SK-N-SH (cell line): ENCODE measurements at places on chromosomes 3 and 15. TPM values are rescaled to one million over a fixed set of nuclear protein-coding genes. Genes with fewer than 3 reads are reported as not detected.

POLR2H gene
- polyA plus RNA-seq = 206 and 258 TPM in 2 replicates

DNA sequence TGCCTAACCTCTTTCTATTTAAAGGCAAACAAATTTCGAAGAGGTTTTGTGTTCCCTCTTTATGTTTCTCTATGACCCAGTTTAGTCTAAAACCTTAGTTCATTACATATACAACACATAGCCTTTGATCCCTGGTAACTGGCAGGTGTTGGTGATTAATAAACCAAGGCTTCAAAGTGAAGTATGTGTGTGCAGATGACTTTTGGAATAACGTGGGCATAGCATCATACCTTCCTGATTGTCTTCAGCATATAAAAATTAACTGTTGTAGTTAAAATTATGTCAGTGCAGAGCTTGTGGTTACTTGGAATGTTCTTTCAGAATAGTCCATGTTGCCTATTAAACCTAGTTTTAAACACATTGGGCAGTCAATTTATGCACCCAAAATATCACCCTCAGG, 608.3 kb downstream of the ROBO2 start:
- no peaks in the 10 kb centered on the region for H3K36me3 ChIP-seq
- no peaks in the 10 kb centered on the region for H3K4me1 ChIP-seq
- DNase-seq = no peak
- H3K27ac ChIP-seq = no peak overlapping the region
- no peaks in the 10 kb centered on the region for H3K27me3 ChIP-seq

CCR1 gene
- not detected in 2 replicates for polyA plus RNA-seq

GRCh38 chr3:136617198-136617597, 135.0 kb downstream of the STAG1 start:
- no peaks in the 10 kb centered on the region for H3K4me1 ChIP-seq
- no peak overlapping the region for H3K27ac ChIP-seq
- H3K4me3 ChIP-seq = no peak overlapping the region
- H3K27me3 ChIP-seq = no peaks in the 10 kb centered on the region

TM6SF1 gene
- 0.12 and 0.16 TPM in 2 replicates for polyA plus RNA-seq

DNA sequence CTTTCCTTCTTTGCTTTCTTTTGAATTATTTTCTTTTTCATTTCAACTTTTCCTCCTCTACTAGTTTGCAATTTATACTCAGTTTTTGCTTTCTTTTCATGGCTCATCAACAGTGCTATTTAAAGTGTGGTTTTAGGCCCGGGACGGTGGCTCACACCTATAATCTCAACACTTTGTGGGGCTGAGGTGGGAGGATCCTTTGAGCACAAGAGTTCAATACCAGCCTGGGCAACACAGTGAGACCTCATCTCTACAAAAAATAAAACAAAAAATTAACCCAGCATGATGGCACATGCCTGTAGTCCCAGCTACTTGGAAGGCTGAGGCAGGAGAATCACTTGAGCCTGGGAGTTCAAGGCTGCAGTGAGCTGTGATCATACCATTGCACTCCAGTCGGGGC, 20.4 kb upstream of the DENND4A start:
- no peak overlapping the region for H3K27ac ChIP-seq
- H3K27me3 ChIP-seq = no peaks in the 10 kb centered on the region
- H3K4me1 ChIP-seq = no peaks in the 10 kb centered on the region
- H3K36me3 ChIP-seq = no peaks in the 10 kb centered on the region

DNA sequence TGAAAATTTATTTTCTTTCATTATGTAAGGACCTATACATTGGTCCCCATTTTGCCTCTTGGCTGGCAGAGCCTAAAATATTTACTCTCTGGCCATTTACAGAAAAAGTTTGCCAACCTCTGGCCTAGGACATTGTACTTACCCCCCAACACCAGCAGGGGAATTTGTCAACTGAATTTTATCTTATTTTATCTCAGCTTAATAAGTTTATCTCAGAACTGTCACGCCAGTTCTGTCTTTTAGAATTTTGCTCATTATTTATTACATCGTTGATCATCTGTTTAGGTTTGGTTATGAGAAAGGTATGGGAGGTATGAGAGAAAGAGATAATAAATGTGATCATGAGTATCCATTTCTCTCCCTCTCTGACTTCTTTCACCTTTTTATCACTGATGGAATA, 38.3 kb downstream of the CHD2 start:
- DNase-seq = no peak
- H3K4me1 ChIP-seq = peaks cover 6% of the 10 kb centered on the region; the same call in 1 of the 2 replicates
- H3K27me3 ChIP-seq = no peaks in the 10 kb centered on the region
- H3K4me3 ChIP-seq = no peak overlapping the region
- H3K27ac ChIP-seq = no peak overlapping the region

DNA sequence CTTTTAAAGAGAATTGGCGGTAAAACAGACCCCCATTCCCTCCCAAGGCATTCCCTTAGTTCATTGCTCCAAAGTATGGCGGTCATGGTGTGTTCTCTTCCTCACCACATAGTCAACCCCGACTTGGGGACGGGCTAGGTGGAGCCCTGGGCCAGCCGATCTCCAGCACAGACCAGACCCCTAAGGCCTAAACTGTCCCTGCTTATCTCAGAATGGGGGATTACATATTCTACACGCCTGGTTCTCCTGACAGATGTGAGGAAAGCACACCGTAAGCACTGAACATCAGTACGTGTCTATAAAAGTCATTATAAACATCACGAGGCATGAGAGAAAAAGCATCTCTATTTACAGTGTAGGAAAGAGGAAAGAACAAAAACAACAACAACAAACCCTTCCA, 244.5 kb upstream of the STT3B start:
- DNase-seq = no peak
- no peak overlapping the region for H3K4me3 ChIP-seq
- H3K4me1 ChIP-seq = no peaks in the 10 kb centered on the region
- H3K27me3 ChIP-seq = no peaks in the 10 kb centered on the region
- H3K27ac ChIP-seq = no peak overlapping the region

TMEM40 gene
- 0.05 and 0.11 TPM in 2 replicates for polyA plus RNA-seq

GRCh38 chr3:101720851-101721840, 3.3 kb upstream of the CEP97 start:
- H3K27ac ChIP-seq = no peak overlapping the region
- H3K4me3 ChIP-seq = no peak overlapping the region
- DNase-seq = no peak
- H3K27me3 ChIP-seq = no peaks in the 10 kb centered on the region
- H3K4me1 ChIP-seq = peaks cover 4% of the 10 kb centered on the region; the same call in 1 of the 2 replicates
- H3K36me3 ChIP-seq = no peaks in the 10 kb centered on the region

DNA sequence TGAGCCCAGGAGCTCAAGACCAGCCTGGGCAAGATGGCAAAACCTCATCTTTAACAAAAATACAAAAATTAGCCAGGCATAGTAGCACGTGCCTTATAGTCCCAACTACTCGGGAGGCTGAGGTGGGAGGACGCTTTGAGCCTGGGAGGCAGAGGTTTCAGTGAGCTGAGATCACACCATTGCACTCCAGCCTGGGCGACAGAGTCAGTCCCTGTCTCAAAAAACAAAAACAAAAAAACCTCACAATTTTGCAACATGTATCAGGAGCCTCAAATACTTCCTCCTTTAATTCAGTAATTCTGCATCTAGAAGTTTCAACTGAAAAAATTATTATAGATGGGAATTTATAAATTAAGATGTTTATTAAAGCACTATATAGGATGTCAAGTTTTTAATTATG, 1.1 kb downstream of the MRPL47 start:
- H3K4me3 ChIP-seq = peak overlapping the region; percentile 60
- peaks cover 6% of the 10 kb centered on the region; the same call in 1 of the 2 replicates for H3K4me1 ChIP-seq
- H3K27ac ChIP-seq = no peak overlapping the region
- H3K27me3 ChIP-seq = no peaks in the 10 kb centered on the region
- no peak for DNase-seq
- H3K36me3 ChIP-seq = peaks cover 39% of the 10 kb centered on the region

GNAT1 gene
- polyA plus RNA-seq = not detected in 2 replicates

IGF2BP2 gene
- 5.4 and 5.9 TPM in 2 replicates for polyA plus RNA-seq

- H3K36me3 ChIP-seq = no peaks in the 10 kb centered on the region
- no peak overlapping the region for H3K4me3 ChIP-seq
Observed at GRCh38 chr3:75180945-75181298, 483.2 kb upstream of the FRG2C start.

TRMT10C gene
- polyA plus RNA-seq = 13.7 and 16.1 TPM in 2 replicates

MAPK6 gene
- 16.9 and 23.0 TPM in 2 replicates for polyA plus RNA-seq

SPTBN5 gene
- polyA plus RNA-seq = 0.23 TPM in 2 replicates

PPARG gene
- polyA plus RNA-seq = 2.5 and 2.8 TPM in 2 replicates

PYDC2 gene
- not detected in 2 replicates for polyA plus RNA-seq

- no peak overlapping the region for H3K4me3 ChIP-seq
- no peak for DNase-seq
- H3K36me3 ChIP-seq = no peaks in the 10 kb centered on the region
- H3K4me1 ChIP-seq = no peaks in the 10 kb centered on the region
Observed at GRCh38 chr15:62190274-62190673, 25.2 kb upstream of the C2CD4B start.

- H3K27ac ChIP-seq = no peak overlapping the region
- H3K27me3 ChIP-seq = no peaks in the 10 kb centered on the region
- H3K4me3 ChIP-seq = no peak overlapping the region
- H3K4me1 ChIP-seq = peaks cover 23% of the 10 kb centered on the region
Observed at GRCh38 chr15:51739061-51739712, 1.7 kb upstream of the LYSMD2 start.
